ENCODE measurements at places on chromosomes 16 and 17. TPM values are rescaled to one million over a fixed set of nuclear protein-coding genes. Genes with fewer than 3 reads are reported as not detected.

SOST gene
- total RNA-seq: not detected

GRCh38 chr17:50270435-50271362 lies 3.6 kb upstream of the TMEM92 start:
- no peak for DNase-seq

- no peak for DNase-seq
Measured at GRCh38 chr17:72569148-72569946, 448.5 kb downstream of the SOX9 start.

TBC1D3D gene
- 4.9 TPM for total RNA-seq

DNA sequence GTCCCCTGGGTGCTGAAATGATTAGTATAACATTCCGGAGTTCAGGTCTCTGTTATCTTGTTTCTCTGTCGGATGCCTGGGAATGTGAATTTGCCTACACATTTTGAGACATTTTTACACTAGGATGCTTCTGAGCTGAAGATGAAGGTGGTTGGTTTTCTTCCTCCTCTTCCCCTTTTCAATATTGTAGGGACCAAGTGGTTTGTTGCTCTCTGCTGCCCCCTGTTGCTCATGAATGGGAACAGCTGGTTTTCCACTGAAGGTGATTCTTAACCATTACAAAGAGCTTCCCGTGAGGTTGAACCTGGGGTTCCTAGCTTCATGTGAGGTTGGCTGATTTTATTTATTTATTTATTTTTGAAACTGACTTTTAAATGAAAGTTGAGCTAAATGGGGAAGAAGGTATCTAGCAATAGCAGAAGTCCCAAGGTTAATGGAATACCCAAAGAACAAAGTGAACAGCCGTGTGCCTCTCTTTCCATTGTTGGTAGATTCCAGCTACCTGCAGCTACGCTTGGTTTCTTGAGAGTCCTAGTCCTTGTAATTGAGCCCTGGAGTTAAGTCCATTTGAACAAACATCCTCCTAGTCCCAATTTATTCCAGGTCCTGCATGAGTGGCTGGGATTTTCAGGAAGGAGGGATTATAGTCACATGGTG lies 983.9 kb upstream of the EEF2KMT start:
- peak; percentile 2 for DNase-seq

CCL17 gene
- total RNA-seq: not detected

PLD6 gene
- total RNA-seq: 1.7 TPM

- DNase-seq: no peak
Measured at GRCh38 chr17:41667280-41668041, 21.2 kb upstream of the EIF1 start.

GRCh38 chr17:9256751-9257629 lies 235.7 kb downstream of the NTN1 start:
- no peak for DNase-seq

PPM1E gene
- not detected for total RNA-seq

DNA sequence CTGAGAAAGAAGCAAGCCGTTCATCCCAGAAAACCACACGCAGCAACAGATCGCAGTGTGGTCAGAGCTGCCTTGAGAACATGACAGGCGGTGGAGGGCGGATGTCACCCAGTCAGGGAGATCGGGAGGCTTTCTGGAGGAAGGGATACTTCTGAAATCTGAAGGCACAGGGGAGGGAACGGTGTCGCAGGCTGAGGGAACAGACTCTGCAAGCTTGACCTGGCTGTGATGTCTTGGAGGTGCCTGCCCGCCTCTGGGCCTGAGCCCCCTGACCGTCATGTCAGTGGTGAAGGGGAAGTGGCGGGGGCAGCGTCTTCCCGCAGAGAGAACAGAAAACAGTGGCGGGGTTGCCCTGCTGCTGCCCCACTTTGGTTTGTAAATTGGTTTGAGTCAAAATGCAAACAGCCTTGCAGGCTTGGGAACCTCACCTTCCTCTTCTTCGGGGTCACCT lies 8.1 kb upstream of the ATP2A3 start:
- no peak for DNase-seq

GRCh38 chr17:50440172-50440837 lies 14.3 kb downstream of the ACSF2 start:
- no peak for DNase-seq

GRCh38 chr16:15701367-15701766 lies 51.3 kb downstream of the NDE1 start:
- DNase-seq: no peak

DNA sequence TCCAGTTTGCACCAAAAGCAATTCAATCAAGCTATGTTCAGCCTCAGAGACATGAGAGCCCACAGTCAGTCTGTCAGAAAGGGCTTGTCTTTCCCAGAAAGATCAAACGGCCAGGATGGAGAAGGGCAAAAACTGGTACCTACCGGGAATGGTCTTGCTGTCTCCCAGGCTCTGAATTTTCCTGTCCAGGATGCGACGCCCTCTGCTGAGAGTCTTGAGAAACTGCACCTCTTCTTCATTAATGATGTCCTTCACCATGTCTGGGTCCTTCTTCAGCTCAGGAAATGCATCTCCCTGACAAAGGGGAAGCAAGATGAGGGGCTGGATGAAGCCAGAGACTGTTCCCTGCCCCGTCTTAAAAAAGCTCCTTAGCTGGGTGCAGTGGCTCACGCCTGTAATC lies 15.8 kb upstream of the EXOSC6 start:
- DNase-seq: peak; percentile 64

DNA sequence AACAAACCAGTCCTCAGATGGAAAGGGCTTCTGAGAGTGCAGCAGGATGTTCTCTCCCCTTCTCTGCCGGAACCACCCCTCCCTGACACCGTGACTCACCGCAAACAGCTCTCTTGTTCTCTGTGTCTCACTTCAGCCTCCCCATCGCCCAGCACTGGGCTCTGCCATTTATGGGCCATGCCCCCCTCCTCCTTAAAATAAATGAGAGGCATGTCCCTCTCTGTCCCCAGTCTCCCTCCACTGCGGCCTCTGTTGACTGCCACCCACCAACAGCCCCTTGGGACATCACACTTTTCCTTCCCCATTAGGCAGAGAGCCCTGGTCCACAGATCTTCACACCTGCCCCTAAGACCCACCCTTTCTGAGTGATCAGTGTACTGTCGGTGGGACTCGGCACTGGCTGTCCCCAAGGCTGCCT lies 6.3 kb downstream of the CCDC102A start:
- peak; percentile 75 for DNase-seq

DNA sequence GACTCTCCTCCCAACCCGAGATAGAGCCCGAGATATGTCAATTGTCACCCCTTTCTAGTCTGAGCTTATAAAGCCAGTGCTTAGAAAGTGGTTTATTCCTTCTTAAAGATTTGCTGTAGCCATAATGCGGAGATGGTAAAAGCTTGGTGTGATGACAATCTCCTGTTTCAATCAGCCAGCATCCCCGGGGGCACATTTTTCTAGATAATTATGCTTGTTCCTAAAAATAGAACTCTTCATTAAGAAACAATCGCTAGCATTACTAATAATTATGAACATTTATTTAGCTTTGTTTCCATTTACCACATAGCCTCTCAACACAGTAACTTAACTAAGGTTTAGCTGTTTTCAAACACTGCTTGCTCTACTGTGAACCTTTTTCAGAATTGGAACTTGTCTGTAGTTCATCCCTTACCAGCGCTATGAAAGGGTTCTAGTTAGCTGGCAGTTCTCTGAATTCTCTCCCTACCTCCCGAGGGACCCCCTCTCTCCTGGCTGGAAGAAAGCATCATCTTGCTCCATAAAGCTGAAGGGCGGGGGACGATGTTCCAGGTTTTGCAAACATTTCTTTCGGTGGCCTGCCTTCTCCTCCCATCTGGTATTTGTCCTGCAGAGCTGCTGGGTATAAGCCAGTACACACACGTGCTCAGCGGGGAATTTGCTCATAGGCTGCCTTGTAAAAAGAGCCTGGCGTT lies 922 bp upstream of the MRPL58 start:
- no peak for DNase-seq

TNFAIP1 gene
- total RNA-seq: 14.6 TPM

DNA sequence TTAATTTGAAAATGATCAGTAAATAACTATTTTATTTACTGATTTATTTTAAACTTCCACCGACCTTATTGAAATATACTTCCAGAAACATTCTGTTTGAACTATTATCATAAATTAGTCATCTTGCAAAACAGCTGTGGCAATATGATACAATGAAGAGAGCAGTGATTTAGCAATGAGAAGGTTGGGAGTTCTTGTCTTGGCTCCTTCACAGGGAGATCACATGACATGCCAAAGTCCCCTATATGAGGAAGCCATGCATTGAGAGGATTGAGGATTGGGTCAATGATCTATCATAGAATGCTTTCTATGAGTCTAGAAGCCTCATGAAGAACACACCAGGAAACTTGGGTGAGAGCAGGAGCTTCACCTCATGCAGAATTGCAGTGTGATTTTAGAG lies 222.7 kb downstream of the LGALS9B start:
- DNase-seq: no peak

TP53TG3C gene
- not detected for total RNA-seq

DNA sequence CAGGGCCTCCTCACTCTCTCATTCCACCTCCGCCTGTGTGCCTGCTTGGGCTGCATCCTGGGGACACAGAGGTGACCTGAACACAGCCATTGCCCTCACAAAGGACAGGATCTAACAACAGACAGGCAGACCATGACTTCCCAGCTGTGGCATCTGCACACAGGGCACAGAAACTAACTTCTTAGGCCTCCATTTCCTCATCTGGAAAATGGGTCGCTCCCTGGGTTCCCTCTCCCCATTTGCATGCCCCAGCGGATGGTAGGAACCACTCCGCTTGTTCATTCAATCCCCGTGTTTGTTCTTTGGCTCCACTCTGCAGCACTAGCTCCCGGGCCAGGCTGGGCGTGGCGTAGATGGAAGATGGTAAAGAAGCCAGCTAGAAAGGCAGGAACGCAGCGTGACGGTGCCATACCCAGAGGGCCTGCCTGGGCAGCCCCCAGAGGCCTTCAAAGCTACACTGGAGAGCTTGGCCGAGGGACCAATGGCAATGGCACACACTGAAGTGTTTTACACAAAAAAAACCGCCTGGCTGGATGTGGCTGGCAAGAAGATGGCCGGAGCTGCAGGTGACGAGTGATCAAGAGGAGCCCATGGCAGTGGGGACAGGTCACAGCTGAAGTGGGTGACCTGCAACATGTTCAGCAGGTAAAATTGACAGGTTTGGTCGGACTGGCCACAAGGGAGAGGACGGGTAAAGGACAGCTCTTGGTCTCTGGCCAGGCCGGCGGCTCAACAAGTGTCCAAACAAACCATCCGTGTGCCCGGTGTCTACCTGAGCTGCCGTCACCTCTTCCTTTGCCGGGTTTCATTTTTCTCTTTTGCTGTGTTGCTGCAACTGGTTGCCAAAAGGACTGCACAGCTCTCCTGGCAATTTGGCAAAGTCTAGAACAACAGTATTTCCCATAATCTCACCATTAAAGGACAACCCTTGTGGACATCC lies 66.9 kb downstream of the SOCS1 start:
- DNase-seq: no peak

DNA sequence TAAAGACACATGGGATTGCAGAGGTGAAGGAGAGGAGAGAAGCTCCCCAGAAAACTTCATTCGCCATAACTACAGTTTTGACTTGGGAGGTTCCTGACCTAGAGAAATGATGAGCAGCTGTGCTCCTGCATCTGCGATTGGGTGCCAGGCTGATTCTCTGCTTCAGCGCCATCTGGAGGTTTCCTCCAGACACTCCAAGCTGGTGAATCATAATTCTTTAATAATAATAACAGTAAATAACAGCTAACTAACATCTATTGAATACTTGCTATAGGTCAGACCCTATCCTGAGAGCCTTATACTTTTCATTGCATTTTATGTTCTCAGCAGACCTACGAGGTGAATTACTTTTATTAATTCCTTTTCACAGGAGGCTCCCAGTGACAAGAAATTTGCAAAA lies 575.8 kb downstream of the TOX3 start:
- DNase-seq: no peak

DNA sequence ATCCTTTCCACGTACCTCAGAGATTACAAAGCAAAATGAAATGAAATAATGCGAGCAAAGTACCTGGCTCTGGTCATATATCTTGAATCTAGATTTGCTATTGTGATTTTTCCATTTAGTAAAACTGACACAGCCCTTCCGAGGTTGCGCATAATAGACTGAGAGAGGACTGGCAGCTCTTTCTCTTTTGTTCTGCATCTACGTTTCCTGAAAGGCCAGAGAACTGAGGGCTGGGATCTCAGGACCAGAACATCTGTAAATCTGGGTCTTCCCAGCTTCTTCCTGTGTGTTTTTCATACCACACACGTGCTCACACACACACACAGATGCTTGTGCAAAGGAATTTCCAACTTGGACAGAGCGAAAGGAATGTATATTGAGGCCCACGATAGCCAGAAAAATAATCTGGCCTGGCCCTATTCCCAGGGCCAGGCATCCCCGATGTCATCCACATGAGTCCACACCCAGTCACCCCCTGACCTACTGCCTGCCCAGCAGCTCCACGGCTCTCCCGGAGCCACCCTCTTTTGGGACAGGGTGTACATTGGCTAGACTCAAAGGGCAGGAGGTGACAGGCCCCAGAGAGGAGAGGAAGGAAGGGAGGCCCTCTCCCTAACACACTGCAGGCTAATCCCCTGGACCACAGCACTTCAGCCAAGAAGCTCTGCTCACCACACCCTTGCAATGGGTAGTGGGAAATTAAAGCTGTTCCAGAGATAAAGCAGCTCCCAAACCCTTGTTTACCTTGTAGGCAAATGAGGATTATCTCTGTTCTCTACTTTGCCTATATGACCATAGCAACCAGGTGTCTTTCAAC lies 41.8 kb downstream of the NOL11 start:
- DNase-seq: no peak

TPPP3 gene
- 1.4 TPM for total RNA-seq

- DNase-seq: no peak
Measured at GRCh38 chr17:4945944-4946280, 2.4 kb downstream of the PFN1 start.

STAT5A gene
- 112 TPM for total RNA-seq

DNA sequence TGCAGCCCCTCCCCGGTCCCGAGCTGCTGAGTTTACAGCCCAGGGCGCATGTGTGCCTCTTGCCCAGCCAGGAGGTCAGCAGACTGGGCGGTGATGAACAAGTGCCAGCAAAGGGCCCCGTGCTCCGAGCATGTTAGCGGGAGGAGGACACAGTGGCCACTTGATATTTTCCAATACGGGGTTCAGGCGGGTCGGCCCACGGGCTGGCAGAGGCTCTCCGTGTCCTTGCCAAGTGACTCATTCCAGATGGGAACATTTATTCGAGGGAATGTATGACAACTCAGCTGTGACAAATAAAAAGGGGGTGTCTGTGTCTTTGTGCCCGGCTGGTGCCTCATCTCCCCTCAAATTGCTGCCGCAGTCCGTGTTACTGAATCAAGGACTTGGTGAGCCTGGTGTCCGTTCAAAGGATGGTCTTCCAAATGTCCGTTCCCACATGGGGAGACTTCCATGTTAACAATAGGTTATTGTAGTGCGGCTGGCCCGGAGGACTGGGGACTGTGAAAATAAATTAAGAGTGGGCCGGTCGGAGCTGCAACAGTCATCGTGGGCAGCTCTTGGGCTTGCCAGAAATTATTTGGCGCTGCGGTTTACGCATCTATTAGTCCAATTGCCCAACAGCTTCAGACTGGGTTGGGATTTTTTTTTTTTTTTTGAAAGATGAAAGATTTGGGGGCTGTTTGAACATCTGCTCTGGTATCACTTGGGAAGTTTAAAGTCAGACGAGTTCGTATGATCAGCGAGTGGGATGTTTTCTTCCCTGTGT lies 174.0 kb upstream of the CIBAR2 start:
- DNase-seq: no peak

GRCh38 chr17:4488989-4489595 lies 9.6 kb upstream of the SPNS2 start:
- no peak for DNase-seq

- no peak for DNase-seq
Measured at GRCh38 chr16:16027728-16028310, 78.4 kb downstream of the ABCC1 start.

GRCh38 chr17:42640121-42640520 lies 19.0 kb upstream of the TUBG2 start:
- no peak for DNase-seq
